Activated CD4-positive, alpha-beta T cell treated with anti-CD3 and anti-CD28 coated beads, Interleukin-2, amount 10 ng/mL, durations not matched to agents 7 days and 5 days (primary cell): ENCODE measurements at places on chromosomes 1 and 21.
A peak's percentile ranks its signal among the peaks of the same experiment; 100 is the strongest.

DNA sequence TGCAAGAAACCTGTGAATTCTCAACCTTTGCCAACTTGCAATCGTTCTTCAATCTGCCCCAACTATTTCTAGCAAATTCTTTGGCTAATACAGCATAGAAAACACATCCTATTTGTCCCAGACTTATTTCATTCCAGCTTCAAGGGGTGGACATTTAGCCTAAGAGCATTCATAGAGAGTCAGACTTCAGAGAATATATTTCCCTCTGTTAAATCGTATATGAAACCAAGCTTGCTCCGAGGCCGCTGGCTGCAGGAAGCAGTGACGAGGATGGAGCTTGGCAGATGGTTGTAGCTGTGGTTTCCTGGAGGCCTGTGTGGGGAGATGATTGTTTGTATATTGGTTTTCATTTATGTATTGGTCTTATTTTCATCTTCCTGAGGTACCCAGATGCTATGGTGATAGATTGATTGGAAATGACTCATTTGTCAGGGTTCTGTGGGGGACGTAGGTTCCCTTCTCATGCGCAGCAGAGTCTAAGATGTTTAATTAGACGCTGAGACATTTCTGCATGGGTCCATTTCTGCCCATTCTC lies 26.1 kb downstream of the MAN1C1 start:
- H3K36me3 ChIP-seq = peaks cover 62% of the 10 kb centered on the region
- peaks cover 75% of the 10 kb centered on the region for H3K4me1 ChIP-seq
- H3K27ac ChIP-seq = peak overlapping the region; percentile 88
- H3K27me3 ChIP-seq = peaks cover 50% of the 10 kb centered on the region

GRCh38 chr1:15141935-15142539 lies 11.5 kb upstream of the TMEM51 start:
- no peak overlapping the region for H3K27ac ChIP-seq
- peaks cover 45% of the 10 kb centered on the region for H3K27me3 ChIP-seq
- no peaks in the 10 kb centered on the region for H3K36me3 ChIP-seq
- H3K4me1 ChIP-seq = no peaks in the 10 kb centered on the region

GRCh38 chr1:156401041-156401574 lies 32.1 kb downstream of the RHBG start:
- peaks cover 27% of the 10 kb centered on the region for H3K27me3 ChIP-seq
- H3K4me1 ChIP-seq = no peaks in the 10 kb centered on the region
- no peak overlapping the region for H3K4me3 ChIP-seq
- no peak for DNase-seq

- no peak overlapping the region for H3K27ac ChIP-seq
- no peaks in the 10 kb centered on the region for H3K4me1 ChIP-seq
- no peak for DNase-seq
- peaks cover 3% of the 10 kb centered on the region for H3K27me3 ChIP-seq
- no peaks in the 10 kb centered on the region for H3K36me3 ChIP-seq
- H3K4me3 ChIP-seq = no peak overlapping the region
Observed at GRCh38 chr1:22816803-22817202, 106.2 kb downstream of the EPHB2 start.

DNA sequence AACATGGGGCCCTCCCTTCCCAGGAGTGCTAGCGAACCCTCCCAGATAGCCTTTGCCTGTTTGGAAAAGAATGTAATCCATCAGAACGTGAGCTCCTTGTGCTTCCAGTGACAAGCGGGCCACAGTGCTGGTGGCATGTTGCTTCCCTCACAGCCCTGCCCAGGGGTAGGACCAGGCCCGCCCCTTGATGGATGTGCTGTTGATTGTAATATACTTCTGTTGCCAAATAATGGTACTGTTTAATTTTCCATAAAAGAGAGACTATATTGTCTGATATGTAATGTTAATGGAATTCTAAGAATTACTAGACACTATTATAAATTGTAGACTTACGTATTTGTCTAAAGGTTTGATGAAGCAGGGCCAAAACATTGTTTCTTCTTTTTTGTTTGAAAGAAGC lies 16.4 kb downstream of the ATP5PO start:
- H3K36me3 ChIP-seq = peaks cover 33% of the 10 kb centered on the region
- peaks cover 37% of the 10 kb centered on the region for H3K4me1 ChIP-seq
- DNase-seq = no peak
- H3K27ac ChIP-seq = no peak overlapping the region
- H3K4me3 ChIP-seq = no peak overlapping the region

GRCh38 chr1:18999359-18999758 lies 42.9 kb upstream of the IFFO2 start:
- no peak overlapping the region for H3K27ac ChIP-seq
- peaks cover 13% of the 10 kb centered on the region for H3K4me1 ChIP-seq
- H3K27me3 ChIP-seq = peaks cover 4% of the 10 kb centered on the region
- DNase-seq = no peak
- H3K36me3 ChIP-seq = peaks cover 14% of the 10 kb centered on the region
- H3K4me3 ChIP-seq = no peak overlapping the region

DNA sequence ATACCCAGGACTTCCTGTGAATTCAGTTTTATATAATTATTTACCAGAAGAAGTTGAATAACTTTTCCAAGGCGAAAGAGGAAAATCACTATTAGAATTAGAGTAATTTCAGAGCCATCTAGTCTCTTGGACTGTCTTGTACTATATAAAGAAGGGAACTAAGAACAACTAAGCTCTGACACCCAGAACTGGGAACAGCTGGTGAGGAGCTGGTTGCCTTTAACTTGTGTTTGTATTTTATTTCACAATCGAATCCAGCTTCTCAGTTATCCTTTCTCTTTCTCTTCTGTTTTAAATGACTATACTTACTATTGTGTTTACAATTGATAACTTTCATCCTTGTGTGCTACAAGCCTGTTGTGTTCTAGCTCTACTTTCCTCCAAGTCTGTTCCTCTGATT lies 8.4 kb downstream of the SNX27 start:
- peaks cover 3% of the 10 kb centered on the region for H3K36me3 ChIP-seq
- H3K4me1 ChIP-seq = peaks cover 37% of the 10 kb centered on the region
- DNase-seq = no peak
- H3K27me3 ChIP-seq = no peaks in the 10 kb centered on the region
- no peak overlapping the region for H3K4me3 ChIP-seq
- peak overlapping the region; percentile 50 for H3K27ac ChIP-seq

DNA sequence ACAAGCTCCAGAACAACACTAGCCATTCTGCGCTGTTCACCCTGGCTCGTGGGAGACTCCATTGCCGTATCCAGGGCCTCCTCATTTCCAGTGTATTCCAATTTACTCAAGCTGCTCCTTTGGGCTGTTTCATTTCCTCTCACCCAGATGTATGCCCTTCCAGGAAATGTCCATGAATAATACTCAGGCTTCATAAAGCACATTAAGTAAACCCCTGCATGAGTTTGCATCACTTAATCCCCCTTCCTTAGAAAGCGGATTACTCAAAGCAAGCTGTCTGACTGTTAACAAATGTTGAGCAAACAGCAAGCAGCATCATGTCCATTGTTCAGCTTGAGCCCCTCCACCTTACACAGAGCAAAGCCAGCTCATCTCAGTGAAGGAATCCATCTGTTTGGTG lies 403.6 kb upstream of the PBX1 start:
- H3K27me3 ChIP-seq = no peaks in the 10 kb centered on the region
- H3K4me1 ChIP-seq = no peaks in the 10 kb centered on the region
- H3K27ac ChIP-seq = no peak overlapping the region
- H3K4me3 ChIP-seq = no peak overlapping the region

GRCh38 chr1:183106166-183106565 lies 79.9 kb upstream of the LAMC2 start:
- no peak overlapping the region for H3K4me3 ChIP-seq
- no peaks in the 10 kb centered on the region for H3K36me3 ChIP-seq
- no peaks in the 10 kb centered on the region for H3K4me1 ChIP-seq

- H3K27me3 ChIP-seq = peaks cover 2% of the 10 kb centered on the region
- peaks cover 29% of the 10 kb centered on the region for H3K4me1 ChIP-seq
- no peak overlapping the region for H3K27ac ChIP-seq
- H3K4me3 ChIP-seq = no peak overlapping the region
- H3K36me3 ChIP-seq = peaks cover 42% of the 10 kb centered on the region
Observed at GRCh38 chr21:44375761-44376241, 22.4 kb downstream of the TRPM2 start.

DNA sequence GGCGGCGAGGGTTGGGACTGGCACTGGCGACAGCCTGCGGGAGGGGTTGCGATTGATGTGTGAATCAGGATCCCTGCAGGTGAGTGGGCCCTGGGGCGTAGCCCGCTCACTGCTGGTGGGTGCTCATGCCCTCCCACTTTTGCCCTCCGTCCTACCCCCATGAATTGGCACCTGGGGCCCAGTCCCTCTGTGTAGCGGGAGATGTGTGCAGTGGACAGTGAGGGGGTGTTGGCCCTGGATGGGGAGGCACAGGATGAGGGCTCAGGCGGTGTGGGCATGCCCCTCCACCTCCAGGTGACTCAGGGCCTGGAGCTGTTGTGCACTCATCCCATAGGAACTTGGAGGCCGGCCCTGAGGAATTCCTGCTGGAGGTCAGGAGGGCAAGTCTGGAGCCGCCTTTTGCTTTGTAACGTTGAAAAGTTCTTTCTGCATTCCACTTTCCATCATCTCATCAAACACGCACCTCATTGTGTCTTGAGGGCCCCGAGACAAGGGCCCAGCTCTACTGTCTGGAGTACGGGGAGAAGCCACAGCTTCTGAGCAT lies 3.0 kb downstream of the PEAR1 start:
- H3K4me1 ChIP-seq = peaks cover 33% of the 10 kb centered on the region
- H3K36me3 ChIP-seq = no peaks in the 10 kb centered on the region
- no peak overlapping the region for H3K4me3 ChIP-seq

GRCh38 chr1:205026181-205026580 lies 16.8 kb upstream of the CNTN2 start:
- no peaks in the 10 kb centered on the region for H3K4me1 ChIP-seq
- no peak for DNase-seq
- H3K36me3 ChIP-seq = no peaks in the 10 kb centered on the region
- no peak overlapping the region for H3K27ac ChIP-seq
- H3K4me3 ChIP-seq = no peak overlapping the region

GRCh38 chr1:114263343-114263742 lies 109.7 kb upstream of the SYT6 start:
- peaks cover 28% of the 10 kb centered on the region for H3K27me3 ChIP-seq
- H3K27ac ChIP-seq = no peak overlapping the region
- no peaks in the 10 kb centered on the region for H3K4me1 ChIP-seq
- no peak overlapping the region for H3K4me3 ChIP-seq

- H3K27ac ChIP-seq = no peak overlapping the region
- no peak for DNase-seq
- H3K27me3 ChIP-seq = peaks cover 8% of the 10 kb centered on the region
- H3K4me3 ChIP-seq = no peak overlapping the region
Observed at GRCh38 chr1:94160811-94161210, 39.9 kb upstream of the ABCA4 start.

- DNase-seq = peak; percentile 49
- H3K4me1 ChIP-seq = peaks cover 58% of the 10 kb centered on the region
- H3K27me3 ChIP-seq = no peaks in the 10 kb centered on the region
- peaks cover 50% of the 10 kb centered on the region for H3K36me3 ChIP-seq
Observed at GRCh38 chr21:37220433-37220980, 46.6 kb downstream of the VPS26C start.

GRCh38 chr1:43844114-43844513 lies 89.5 kb upstream of the ARTN start:
- no peak for DNase-seq
- H3K36me3 ChIP-seq = peaks cover 33% of the 10 kb centered on the region
- H3K4me3 ChIP-seq = no peak overlapping the region
- H3K4me1 ChIP-seq = peaks cover 17% of the 10 kb centered on the region

- no peak overlapping the region for H3K27ac ChIP-seq
- H3K4me1 ChIP-seq = no peaks in the 10 kb centered on the region
- no peak for DNase-seq
- no peaks in the 10 kb centered on the region for H3K36me3 ChIP-seq
- no peaks in the 10 kb centered on the region for H3K27me3 ChIP-seq
- H3K4me3 ChIP-seq = no peak overlapping the region
Observed at GRCh38 chr1:186884251-186884650, 55.5 kb downstream of the PLA2G4A start.

- DNase-seq = no peak
- no peak overlapping the region for H3K4me3 ChIP-seq
- no peaks in the 10 kb centered on the region for H3K27me3 ChIP-seq
Observed at GRCh38 chr1:22750685-22751051, 40.0 kb downstream of the EPHB2 start.

DNA sequence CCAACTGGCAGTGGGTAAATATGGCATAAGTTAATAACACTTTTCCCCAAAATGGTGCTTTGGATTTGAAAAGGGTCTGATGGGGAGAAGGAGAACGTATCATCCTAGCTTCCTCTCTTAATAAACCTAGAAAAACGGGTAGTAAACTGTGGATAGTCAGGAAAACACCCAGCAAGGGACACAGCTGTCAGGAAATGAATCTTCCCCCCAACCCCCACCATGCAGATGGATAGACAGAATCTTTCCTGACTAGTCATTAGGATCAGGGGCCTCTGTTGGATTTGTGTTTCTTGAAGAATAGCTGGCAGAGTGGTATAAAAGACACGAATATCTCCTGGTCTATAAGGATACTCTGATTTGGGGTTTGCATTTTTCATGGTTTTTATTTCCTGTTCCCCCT lies 22.5 kb upstream of the LAX1 start:
- no peak overlapping the region for H3K4me3 ChIP-seq
- peaks cover 53% of the 10 kb centered on the region for H3K36me3 ChIP-seq
- DNase-seq = no peak
- peaks cover 18% of the 10 kb centered on the region for H3K4me1 ChIP-seq

- no peak overlapping the region for H3K4me3 ChIP-seq
- no peak overlapping the region for H3K27ac ChIP-seq
- peaks cover 15% of the 10 kb centered on the region for H3K4me1 ChIP-seq
Observed at GRCh38 chr1:182054698-182055326, 6.7 kb downstream of the ZNF648 start.
